ENCODE measurements at places on chromosomes 11 and 22.
A peak's percentile ranks its signal among the peaks of the same experiment; 100 is the strongest.

GRCh38 chr11:77287136-77287535 lies 14.3 kb downstream of the GDPD4 start:
- no peak for DNase-seq

GRCh38 chr22:43228330-43228729 lies 41.4 kb upstream of the TTLL12 start:
- DNase-seq, result no peak

- DNase-seq, result no peak
Observed at GRCh38 chr22:39677967-39678366, 107.4 kb downstream of the CACNA1I start.

- no peak for DNase-seq
Observed at GRCh38 chr11:12602421-12602820, 71.8 kb upstream of the TEAD1 start.

- no peak for DNase-seq
Observed at GRCh38 chr22:49948958-49949913, 11.3 kb upstream of the PIM3 start.

- DNase-seq, result no peak
Observed at GRCh38 chr11:108218912-108219783, 3.3 kb downstream of the NPAT start.

DNA sequence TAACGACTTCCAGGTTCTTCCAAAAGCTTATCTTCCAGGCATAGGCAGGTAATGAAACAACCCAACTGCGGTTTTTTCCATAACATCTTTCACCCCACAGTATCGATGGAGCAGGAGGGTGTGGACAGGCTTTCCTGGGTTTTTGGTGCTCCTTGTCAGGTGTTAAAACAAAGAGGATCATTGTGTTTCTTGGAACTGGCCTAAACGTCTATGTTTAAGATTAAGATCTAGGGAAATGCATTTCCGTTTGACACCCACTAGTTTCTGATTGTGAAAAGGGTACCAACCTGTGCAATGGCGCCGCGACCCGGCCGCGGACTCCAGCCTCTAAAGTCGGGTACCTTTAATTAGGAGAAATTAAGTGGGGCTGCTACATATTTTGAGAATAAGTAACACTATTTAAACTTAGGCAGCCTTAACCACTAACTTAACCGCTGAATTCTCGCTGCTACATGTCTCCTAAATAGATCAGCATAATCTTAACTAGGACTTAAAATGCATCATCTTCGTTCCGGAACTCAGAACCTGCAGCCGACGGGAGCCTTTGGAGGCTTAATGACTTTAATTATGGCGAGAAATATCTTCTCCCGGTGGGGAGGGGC lies 31.5 kb downstream of the C22orf31 start:
- no peak for DNase-seq

GRCh38 chr11:48096588-48097525 lies 116.5 kb downstream of the PTPRJ start:
- no peak for DNase-seq

- no peak for DNase-seq
Observed at GRCh38 chr11:44939673-44940395, 10.8 kb downstream of the TP53I11 start.

GRCh38 chr11:76217653-76218160 lies 11.4 kb upstream of the WNT11 start:
- DNase-seq, result no peak

- DNase-seq, result no peak
Observed at GRCh38 chr11:86910592-86910991, 44.6 kb downstream of the FZD4 start.

- DNase-seq, result no peak
Observed at GRCh38 chr22:41201141-41201540, 4.0 kb upstream of the L3MBTL2 start.

- DNase-seq, result no peak
Observed at GRCh38 chr11:71076525-71077304, 175.7 kb downstream of the SHANK2 start.

DNA sequence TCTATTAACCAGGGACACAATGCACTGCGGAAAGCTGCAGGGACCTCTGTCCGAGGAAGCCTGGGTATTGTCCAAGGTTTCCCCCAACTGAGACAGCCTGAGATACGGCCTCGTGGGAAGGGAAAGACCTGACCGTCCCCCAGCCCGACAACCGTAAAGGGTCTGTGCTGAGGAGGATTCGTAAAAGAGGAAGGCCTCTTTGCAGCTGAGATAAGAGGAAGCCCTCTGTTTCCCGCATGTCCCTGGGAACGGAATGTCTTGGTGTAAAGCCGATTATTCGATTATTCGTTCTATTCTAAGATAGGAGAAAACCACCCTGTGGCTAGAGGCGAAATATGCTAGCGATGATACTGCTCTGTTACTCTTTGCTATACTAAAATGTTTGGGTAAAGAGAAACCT lies 5.2 kb downstream of the BET1L start:
- no peak for DNase-seq

DNA sequence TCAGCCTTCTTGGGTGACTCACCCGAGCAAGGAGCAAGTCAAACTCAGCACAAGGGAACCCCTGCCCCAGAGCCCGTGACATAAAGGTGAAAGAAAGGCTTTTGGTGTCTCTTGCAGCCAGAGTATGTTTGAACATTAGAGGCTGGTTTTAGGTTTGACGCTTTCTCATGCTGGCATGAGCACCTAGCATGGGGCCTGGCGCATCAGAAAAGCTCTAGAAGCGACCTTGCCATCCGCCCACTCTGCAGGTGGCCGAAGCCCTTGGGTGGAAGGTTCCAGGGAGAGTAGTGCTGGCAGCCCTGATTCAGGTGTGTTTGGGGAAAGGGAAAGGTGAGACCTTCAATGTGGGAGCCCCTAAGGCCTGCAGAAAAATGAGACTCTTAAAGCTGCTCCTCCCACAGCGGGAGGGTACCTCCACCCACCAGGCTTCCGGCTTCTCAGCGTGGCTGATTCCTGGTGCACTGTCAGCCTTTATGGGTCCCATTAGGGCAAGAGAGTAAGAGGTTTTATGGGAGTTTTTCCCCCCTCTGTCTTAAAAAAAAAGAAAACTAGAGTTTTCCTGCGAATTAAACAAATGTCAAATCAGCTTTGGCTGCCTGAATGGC lies 88.4 kb downstream of the GRIK4 start:
- no peak for DNase-seq

- no peak for DNase-seq
Observed at GRCh38 chr11:2870460-2870859, 15.1 kb downstream of the CDKN1C start.

DNA sequence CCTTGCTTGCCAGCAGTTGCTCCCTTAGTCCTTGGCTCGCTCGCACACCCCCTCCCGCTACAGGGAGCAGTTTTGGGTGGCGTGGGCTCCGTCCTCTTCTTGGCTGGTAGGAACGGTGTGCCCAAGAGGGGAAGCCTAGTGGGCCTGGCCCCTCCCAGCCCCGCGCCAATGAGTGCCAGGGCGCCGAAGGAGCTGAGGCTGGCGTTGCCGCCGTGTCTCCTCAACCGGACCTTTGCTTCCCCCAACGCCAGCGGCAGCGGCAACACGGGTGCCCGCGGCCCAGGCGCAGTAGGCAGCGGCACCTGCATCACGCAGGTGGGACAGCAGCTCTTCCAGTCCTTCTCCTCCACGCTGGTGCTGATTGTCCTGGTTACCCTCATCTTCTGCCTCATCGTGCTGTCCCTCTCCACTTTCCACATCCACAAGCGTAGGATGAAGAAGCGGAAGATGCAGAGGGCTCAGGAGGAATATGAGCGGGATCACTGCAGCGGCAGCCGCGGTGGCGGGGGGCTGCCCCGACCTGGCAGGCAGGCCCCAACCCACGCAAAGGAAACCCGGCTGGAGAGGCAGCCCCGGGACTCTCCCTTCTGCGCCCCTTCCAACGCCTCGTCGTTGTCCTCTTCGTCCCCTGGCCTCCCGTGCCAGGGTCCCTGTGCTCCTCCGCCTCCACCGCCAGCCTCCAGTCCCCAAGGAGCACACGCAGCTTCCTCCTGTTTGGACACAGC lies 1.6 kb downstream of the C11orf87 start:
- no peak for DNase-seq

GRCh38 chr22:22244316-22245250 lies at the start of gene VPREB1:
Gene VPREB1 (plus strand): TSS chr22:22244786. CDS start chr22:22244814, 28 bp downstream.
- no peak for DNase-seq

- peak; percentile 59 for DNase-seq
Observed at GRCh38 chr11:128226106-128226716, 361.1 kb downstream of the ETS1 start.

GRCh38 chr11:124865181-124865901 lies at the start of gene ROBO3:
Gene ROBO3 (plus strand): TSS chr11:124865432. CDS start chr11:124865578, 146 bp downstream.
- no peak for DNase-seq

GRCh38 chr11:112265659-112266409 lies 5.2 kb upstream of the PLET1 start:
- no peak for DNase-seq

DNA sequence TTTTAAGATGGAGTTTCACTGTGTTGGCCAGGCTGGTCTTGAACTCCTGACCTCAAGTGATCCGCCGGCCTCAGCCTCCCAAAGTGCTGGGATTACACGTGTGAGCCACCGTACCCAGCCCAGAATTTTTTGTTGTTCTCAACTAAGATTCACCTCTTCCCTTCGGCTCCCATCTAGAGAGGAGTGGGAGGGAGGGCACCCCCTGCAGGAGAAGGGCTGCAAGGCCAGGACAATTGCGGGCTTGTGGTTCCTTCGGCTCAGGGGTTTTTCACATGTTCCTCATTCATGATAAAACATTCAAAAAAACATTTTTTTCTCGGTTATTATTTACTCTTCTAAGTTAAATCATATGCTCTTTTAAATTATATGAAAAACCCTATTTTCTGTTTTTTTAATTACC lies 201.1 kb upstream of the LRRC4C start:
- DNase-seq, result no peak

DNA sequence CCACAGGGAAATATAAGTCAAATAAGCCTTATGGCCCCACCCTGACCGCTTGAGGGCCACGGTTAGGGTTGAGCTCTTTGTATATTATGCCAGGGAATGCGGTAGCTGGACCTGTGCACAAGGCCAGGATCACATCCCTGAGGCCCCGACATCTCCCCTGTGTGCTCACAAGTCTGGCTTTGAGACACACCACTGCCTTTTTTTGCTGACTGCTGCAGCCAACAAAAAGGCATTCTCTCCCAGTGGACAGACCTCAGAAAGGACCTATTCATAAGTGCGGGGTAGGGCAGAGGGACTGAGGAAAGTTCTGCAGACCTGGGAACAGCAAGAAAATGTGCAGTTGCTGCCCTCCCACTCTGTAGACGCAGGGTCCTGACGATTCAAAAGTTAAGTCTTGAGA lies 3.4 kb upstream of the SIDT2 start:
- no peak for DNase-seq

DNA sequence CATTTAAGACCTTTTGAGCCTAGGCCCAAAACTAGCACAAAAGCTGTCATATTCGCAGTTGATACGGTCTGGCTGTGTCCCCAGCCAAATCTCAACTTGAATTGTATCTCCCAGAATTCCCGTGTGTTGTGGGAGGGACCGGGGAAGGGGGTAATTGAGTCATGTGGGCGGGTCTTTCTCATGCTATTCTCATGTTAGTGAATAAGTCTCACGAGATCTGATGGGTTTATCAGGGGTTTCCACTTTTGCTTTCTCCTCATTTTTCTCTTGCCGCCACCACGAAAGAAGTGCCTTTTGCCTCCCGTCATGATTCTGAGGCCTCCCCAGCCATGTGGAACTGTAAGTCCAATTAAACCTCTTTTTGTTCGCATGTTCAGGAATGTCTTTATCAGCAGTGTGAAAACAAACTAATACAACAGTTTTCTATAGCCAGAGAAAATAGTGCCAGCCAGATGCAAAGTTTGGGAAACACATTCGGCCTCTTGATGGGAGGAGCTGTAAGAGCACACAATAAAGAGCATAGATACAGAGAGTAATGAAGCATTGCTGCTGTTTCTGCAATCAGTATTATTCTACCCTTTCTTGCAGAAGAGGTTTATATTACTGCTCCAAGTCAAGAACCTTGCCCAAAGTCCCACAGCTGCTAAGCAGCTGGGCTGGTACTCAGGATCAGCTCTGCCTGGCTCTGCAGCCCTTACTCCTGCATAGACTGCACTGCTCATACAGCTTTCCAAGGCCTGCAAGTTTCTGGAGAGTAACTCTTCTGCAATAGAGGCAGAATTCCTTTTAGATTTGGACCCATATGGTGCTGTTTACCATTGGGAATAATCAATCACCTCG lies 2.0 kb upstream of the ZNF195 start:
- no peak for DNase-seq

- no peak for DNase-seq
Observed at GRCh38 chr22:38155703-38156102, 25.9 kb downstream of the PLA2G6 start.

DNA sequence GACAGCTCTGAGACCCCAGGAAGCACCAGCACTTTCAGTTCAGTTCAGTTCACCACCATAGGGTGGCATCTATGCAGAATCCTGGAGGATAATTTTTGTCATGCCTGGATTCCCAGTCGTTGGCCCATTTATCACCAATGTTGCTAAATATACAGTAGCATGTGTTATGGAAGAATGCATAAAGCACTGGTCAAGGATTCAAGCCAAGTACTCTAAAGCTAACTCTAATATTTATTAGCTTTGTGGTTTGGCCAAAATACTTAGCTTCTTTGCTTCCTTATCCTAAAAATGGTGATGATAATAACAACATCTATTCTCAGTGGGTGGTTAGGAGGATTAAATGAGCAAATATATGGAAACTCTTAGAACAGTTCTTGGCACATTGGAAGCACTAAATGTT lies 294.7 kb upstream of the ZC3H12C start:
- DNase-seq, result no peak

- peak; percentile 71 for DNase-seq
Observed at GRCh38 chr11:8963569-8964323, 496 bp downstream of the TMEM9B start.

- DNase-seq, result no peak
Observed at GRCh38 chr11:66072081-66072480, 2.0 kb downstream of the PACS1 start.

DNA sequence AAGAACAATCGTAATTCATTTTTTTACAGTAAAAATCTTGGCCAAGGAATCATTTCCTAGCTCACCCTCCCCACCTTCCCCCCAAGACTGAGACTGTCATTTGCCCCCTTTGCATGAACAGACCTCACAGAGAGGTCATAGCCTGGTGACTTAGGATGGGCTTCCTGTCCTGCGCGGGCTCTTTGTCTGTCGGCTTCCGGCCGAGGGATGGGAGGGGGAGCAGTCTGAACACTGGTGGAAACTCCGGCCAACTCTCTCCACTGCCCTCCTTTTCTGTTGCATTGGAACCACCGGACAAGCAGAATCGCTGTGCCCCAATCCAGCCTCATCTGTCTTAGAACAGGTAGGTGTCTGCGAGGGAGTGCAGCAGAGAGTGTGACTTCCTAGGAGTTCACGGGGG lies 41.7 kb downstream of the TEAD1 start:
- DNase-seq, result no peak

Measured in activated CD4-positive, alpha-beta T cell treated with anti-CD3 and anti-CD28 coated beads, Interleukin-2, amount 50 U/mL, for 24 hours (primary cell).